ENCODE measurements at places on chromosomes 6 and 20. TPM values are rescaled to one million over a fixed set of nuclear protein-coding genes. Genes with fewer than 3 reads are reported as not detected.

The ZSCAN16 gene
- 3.5 TPM for total RNA-seq

The KHDRBS2 gene
- total RNA-seq = not detected

The SFTA2 gene
- total RNA-seq = not detected

The NKAPL gene
- total RNA-seq = 0.16 TPM

The RSPO3 gene
- 0.25 TPM for total RNA-seq

The GPANK1 gene
- total RNA-seq = 10.1 TPM

The SEL1L2 gene
- not detected for total RNA-seq

The DUSP22 gene
- 16.1 TPM for total RNA-seq

The GABRR1 gene
- total RNA-seq = not detected

The PDE10A gene
- total RNA-seq = 13.8 TPM

The B3GAT2 gene
- total RNA-seq = not detected

The TLDC2 gene
- total RNA-seq = 0.76 TPM

The HRH3 gene
- not detected for total RNA-seq

The LTB gene
- total RNA-seq = 2.0 TPM

The ADTRP gene
- total RNA-seq = 0.51 TPM

The MUC22 gene
- total RNA-seq = not detected

The ADGRB3 gene
- 1.4 TPM for total RNA-seq

The TREM1 gene
- not detected for total RNA-seq

The GATA5 gene
- not detected for total RNA-seq

The IL22RA2 gene
- not detected for total RNA-seq

The C6orf163 gene
- total RNA-seq = 1.6 TPM

The DPPA5 gene
- not detected for total RNA-seq

The ULBP2 gene
- total RNA-seq = 6.4 TPM

The C6orf141 gene
- total RNA-seq = 9.1 TPM

The PPP1R10 gene
- total RNA-seq = 36.1 TPM

The DZANK1 gene
- total RNA-seq = 1.5 TPM

Data from mesangial cell (primary cell).